ENCODE measurements at places on chromosomes 2 and 18. TPM values are rescaled to one million over a fixed set of nuclear protein-coding genes. Genes with fewer than 3 reads are reported as not detected.

- DNase-seq: no peak
These were observed 50.8 kb downstream of the NCK2 start for GRCh38 chr2:105795575-105795934.

- no peak for DNase-seq
These were observed 157.0 kb downstream of the DOCK10 start for GRCh38 chr2:224885291-224885690.

DNA sequence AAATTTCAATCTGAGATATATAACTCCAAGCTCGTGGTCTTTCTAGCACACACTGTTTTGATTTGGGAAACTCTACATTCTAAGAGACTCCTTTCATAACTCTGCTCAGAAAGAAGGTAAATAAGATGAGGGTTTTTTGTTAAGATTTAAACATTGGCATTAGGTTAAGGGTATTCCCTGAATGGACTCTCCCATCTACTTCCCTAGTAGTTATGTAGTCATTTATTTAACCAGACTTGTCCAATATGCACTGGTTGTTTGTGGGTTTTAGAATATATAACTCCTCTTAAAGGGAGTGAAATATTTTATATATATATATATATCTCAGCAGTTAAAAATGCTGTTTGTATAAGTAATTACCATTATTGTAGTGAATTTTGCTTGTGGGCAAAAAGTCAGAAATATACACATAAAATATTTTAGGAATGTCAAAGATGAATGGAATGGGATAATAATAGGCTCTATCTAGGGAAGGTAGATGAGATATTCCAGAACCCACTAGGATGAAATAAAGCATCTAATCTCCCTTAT, 61.5 kb upstream of the WDR75 start:
- DNase-seq: no peak

DNA sequence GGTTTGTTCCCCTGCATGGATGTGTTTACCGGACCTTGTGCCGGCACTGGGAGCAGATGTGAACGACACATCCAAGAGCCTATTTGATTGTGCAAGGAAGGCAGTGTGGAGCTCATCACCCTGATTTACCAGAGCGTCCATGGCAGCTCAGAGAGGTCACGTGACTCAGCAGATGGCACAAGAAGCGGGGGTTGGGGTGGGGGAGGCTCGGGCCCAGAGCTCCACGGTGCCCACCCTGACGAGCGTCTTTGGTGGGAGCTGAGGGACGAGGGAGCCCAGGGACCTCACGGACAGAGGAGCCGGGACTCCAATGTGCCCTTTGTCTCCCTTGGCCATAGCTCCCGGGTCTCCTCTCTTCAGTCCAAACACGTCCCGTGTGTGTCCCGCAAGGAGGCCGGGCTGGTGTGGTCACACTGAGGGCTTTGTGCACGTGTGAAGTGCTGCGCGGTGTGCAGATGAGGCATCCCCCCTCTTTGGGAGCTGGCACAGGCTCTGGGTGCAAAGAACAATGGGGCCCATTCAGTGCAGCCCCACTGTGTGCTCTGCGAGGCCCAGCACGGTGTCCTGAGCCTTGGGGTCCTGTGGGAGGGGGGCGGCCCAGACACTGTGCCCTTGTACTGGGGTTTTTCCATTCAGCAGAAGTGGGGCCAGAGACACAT, 15.5 kb downstream of the KCNIP3 start:
- no peak for DNase-seq

DNA sequence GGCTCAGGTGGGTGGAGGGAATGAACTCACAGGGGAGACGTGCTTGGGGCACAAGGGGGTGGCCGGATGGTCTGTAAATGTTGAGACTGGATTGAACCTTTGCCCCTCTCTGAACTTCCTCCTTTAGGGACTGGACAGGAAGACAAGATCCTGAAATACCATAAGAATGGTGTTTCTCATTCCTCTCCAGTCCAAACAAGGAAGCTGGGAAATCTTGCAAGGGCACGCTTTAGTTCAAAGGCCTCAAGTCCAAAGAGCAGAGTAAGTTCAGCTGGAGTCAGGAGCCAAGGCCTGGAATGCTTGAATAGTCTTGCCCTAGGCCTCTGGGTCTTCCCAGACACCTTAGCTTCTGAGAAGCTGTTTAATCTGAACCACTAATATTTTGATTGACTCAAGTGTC, 52.4 kb upstream of the SIX3 start:
- no peak for DNase-seq

DNA sequence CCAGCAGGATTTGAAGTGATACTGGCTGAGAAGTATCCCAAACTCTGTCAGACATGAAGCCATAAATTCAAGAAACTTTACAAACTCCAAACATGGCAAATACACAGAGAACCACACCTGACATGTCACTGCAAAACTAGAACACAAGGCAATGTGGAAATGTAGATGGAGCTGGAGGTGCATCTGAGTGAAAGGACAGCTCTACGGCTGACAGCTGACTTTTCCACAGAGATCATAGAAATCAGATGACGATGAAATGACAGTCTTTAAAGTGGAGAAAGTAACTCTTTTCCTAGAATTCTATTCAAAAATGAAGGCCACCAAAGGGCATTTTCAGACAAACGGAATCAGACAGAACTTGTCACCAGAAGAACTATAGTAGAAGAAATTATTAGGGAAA, 97.5 kb downstream of the LDLRAD4 start:
- no peak for DNase-seq

GRCh38 chr2:1254662-1255343, 158.5 kb upstream of the TPO start:
- DNase-seq: no peak

GRCh38 chr2:16466133-16466820, 199.4 kb downstream of the CYRIA start:
- no peak for DNase-seq

DNA sequence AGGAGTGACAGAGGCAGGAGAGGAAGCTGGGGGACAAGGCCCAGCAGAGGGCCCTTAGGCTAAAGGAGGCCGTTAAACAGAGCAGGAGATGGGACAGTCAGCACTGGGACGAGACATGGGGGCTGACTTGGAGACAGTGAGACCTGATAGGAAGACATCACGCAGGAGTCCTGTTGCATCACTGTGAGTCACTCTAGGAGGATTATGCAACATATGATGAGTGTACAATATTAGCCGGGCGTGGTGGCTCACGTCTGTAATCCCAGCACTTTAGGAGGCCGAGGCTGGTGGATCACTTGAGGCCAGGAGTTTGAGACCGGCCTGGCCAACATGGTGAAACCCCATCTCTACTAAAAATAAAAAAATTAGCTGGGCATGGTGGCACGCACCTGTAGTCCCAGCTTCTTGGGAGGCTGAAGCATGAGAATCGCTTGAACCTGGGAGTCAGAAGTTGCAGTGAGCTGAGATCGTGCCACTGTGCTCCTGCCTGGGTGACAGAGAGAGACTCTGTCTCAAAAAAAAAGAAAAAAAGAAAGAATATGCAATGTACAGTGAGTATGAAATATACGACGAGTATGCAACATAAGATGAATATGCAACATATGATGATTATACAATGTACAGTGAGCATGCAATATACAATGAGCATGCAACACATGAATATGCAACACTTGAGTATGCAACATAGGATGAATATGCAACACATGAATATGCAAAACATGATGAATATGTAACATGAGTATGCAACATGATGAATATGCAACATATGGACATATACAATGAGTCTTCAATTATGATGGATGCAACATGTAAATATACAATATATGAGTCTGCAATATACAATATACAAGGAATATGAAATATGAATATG, 83.3 kb upstream of the ID2 start:
- no peak for DNase-seq

GRCh38 chr2:127377262-127377661, 10.5 kb downstream of the MAP3K2 start:
- no peak for DNase-seq

- no peak for DNase-seq
These were observed 25.7 kb downstream of the G6PC2 start for GRCh38 chr2:168926621-168927386.

Gene RNF125
- total RNA-seq: 1.2 TPM

Gene SMCHD1
- 56.0 TPM for total RNA-seq

Gene HOXD1
- total RNA-seq: 6.1 TPM

Gene FOXI3
- 0.40 TPM for total RNA-seq

Gene GALNT14
- 0.59 TPM for total RNA-seq

Gene GRHL1
- 31.8 TPM for total RNA-seq

Data from prostate gland (tissue), 2 donors.